ENCODE measurements at places on chromosomes 6 and 20. TPM values are rescaled to one million over a fixed set of nuclear protein-coding genes. Genes with fewer than 3 reads are reported as not detected.
A peak's percentile ranks its signal among the peaks of the same experiment; 100 is the strongest.

DNA sequence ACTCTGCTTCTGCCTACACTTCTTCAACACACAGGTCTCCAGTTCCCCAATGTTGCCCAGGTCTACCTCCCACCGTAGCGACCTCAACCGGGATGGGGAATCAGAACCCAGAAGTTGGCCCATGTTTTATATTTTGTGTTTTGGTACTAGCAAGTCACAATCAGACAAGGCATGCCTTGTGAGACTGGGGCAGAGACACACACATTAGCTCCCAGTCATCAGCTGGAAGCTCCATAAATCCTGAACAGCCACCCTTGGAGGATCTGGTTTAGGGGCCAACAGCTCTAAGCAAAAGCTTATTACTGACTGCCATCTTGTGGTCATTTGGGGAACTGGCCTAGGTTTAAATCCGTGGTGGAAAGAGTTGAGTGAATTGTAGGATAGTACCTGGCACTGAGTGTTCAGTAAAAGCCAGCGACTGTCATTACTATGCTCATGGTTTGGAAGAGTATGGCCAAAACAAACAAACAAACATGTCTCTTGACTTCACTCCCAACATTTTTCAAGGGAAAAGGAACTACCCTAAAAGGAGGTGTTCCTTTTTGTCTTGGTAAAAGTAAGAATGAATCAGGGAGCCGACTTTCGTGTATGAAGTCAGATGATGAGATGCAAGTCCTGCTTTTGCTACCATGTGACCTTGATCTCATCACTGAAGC is 40.5 kb downstream of the PIM1 start:
- DNase-seq = peak; percentile 74

DNA sequence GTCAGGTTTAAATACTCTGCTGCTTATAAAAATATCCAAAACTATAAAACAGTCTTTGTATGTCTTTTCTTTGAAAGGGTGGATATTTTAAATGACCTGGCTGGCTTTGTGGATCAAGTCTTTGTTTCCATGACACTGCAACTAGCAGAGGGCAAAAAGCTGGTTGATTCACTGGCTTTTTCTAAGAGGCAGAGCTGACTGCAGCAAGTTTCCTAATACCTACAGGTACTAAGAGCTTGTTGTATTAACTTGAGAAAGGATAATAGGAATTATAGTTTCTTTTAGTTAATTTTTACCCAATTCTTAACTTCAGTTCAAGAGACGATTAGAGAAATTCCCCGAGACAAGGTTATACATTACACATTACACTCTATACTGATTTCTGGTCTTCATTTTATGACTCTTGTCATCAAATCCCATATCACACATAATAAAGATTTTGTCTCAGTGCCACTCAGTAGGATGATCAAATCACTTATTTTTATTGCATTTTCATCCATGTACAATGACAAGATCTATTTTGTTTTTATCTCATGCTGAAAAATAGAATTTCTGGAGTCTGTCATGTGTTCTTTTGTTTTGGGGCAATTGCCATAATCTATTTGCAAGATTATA is 120.1 kb upstream of the RIMS1 start:
- DNase-seq = peak; percentile 53

- peak; percentile 65 for DNase-seq
These were observed 253.6 kb upstream of the RAB32 start for GRCh38 chr6:146289816-146290588.

DNA sequence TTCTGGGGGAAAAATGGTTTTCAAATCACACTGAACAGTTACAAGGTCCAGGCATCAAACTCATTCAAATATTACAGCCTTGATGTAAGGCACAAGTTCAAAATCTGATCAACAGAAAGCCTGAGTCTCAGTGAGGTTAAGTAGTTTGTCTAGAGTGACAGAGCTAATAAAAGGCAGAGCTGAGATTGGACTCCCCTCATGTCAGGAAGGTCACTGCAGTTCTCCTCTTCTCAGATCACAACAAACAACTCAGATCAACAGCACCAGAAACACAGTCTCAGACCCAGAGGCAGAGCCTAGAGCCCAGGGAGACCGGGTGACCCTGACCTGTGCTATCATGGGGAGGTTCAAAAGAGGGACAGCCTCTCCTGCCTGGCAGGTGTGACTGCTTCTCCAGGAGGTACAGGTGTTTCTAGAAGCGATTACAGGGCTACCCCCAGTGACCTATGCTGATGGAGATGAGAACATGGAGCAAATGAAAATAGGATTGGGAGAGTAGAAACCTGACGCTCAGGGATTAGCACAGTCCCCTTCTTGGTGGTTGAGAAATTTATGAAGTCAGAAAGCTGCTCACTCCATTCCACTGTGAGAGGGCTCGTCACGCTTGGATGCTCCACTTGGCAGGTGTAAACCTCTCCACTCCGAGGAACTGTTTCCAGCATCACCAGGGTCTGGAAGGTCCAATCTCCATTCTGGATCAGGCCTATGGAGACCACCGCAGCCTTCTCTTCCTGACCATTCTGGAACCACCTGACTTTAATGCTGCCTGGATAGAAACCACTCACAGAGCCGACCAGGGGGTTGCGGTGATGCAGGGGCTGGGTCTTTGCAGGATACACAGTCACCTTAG is 24.3 kb upstream of the HLA-DRB5 start:
- DNase-seq = no peak

DNA sequence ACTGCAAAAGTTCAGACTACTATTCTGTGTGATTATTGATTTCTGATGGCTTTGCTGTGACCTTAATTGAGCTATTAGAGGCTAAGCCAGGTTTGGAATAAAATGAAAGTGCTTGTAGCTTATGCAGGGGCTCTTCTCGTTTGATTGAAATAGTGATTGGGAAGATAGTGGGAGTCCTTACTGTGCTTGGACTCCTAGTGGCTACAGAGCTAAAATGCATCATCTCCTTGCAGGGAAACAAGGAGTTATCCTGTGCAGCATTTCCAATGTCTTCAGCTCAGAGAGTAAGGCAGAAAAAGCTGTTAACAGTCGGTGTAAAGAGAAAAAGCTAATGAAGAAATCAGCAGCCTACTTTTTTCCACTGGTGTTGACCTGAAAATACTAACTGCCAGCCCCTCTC is 173.5 kb downstream of the SLC35F1 start:
- DNase-seq = no peak

GRCh38 chr20:50320901-50321796 is 130.5 kb downstream of the CEBPB start:
- DNase-seq = peak; percentile 96

GRCh38 chr20:19047951-19048296 is 164.5 kb upstream of the SLC24A3 start:
- DNase-seq = no peak

DNA sequence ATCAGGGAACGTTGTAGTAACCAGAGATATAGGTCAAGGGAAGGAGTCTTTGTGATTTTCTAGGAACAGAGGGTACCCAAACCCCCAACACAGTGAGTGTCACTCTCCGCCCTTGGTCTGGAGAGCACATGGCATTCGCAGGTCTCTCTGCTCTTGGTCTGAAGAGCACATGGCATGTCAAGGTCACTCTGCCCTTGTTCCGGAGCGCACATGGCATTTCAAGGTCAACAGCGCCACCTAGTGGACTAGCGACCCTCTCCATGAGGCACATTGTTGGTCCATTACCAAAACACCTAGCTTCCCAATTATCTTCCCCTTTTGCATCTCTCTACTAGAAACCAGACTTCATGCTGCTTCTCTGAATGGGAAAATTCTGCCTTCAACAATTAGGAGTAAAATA is 260.0 kb downstream of the C6orf118 start:
- DNase-seq = no peak

DNA sequence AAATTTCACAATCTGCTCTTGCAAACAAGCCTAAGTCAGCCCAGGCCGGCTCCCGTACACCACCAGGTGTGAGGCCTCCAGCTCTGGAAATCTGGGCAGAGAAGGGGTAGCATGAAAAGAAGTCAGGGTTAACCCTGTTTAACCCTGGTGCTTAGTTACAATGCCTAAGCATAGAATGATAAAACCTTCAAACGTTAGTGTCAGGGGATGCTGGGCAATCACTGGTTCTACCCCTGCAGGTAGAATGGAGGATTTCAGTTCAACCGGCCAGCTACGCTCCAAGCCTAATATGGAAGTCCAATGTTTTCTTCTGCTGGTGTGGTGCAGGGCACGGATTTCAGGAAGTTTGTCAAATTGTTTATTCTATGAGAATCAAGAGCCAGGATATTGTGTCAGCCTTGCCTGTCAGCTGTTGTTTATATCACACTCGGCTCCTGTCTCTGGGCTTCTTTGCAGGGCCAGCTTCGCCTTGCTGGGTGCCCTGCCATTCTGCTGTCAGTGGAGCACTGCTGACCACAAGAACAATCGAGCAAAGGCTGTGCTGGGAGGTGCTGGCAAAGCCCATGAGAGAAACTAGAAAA is 20.2 kb upstream of the CD93 start:
- DNase-seq = no peak

DNA sequence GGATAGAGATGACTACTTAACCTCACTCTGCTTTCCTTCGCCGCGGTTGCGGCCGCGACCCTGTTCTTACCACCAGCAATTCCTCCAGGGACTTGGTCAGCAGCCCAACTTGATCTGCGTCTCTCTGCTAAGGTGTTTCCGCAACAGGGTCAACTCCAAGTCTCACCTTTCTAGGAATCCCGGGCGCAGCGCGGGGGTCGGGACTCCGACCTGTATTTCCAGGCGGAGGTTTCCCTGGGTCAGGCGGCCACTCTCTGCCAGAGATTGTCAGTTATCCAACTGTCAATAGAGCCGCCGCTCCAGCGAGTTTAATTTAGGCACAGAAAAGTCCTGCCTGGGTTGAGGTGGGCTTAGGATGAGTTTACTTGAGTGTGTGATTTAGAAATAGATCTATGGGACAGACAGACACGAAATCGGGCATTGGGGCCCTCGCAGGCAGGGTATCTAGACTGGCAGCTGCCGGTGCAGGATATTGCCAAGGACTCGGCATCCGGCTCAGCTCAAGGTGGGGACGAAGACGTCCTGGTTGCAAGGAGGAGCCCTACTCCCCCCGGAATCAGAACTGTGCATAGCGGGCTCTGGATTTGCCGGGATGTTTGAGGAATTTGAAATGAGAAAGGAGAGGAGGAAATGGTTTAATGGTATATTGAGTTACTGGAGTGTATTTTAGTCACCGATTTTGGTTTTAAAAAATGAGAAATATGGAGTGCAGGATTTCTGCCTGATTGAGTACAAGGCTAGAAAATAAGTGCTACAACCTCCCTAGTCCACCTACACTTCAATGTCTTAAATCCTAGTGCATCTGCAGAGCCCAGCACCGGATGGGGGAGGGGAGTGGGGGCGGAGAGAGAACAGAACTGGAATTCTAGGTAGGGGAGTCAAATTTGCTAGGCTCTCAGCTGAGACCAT is 23.7 kb downstream of the POM121L2 start:
- no peak for DNase-seq

GRCh38 chr20:47729472-47729871 is 55.8 kb downstream of the SULF2 start:
- DNase-seq = no peak

GRCh38 chr6:158489441-158489840 is 70.5 kb upstream of the TMEM181 start:
- no peak for DNase-seq

DNA sequence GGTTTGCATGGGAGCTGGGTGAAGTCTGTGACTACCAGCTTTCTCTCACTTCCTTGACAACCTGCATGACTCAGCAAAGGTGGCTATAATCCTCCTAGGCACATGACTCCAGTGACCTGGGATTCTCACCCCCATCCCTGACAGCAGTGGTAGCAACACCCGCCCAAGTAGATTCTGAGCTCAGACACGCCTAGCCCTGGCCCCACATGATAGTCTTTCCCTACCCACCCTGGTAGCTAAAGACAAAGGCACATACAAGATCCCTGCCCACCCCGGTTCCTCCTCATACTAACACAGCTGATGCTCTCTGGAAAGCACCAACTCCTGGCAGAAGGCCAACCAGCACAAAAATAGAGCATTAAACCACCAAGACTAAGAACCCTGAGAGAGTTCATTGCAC is 25.9 kb upstream of the CRISP1 start:
- DNase-seq = no peak

DNA sequence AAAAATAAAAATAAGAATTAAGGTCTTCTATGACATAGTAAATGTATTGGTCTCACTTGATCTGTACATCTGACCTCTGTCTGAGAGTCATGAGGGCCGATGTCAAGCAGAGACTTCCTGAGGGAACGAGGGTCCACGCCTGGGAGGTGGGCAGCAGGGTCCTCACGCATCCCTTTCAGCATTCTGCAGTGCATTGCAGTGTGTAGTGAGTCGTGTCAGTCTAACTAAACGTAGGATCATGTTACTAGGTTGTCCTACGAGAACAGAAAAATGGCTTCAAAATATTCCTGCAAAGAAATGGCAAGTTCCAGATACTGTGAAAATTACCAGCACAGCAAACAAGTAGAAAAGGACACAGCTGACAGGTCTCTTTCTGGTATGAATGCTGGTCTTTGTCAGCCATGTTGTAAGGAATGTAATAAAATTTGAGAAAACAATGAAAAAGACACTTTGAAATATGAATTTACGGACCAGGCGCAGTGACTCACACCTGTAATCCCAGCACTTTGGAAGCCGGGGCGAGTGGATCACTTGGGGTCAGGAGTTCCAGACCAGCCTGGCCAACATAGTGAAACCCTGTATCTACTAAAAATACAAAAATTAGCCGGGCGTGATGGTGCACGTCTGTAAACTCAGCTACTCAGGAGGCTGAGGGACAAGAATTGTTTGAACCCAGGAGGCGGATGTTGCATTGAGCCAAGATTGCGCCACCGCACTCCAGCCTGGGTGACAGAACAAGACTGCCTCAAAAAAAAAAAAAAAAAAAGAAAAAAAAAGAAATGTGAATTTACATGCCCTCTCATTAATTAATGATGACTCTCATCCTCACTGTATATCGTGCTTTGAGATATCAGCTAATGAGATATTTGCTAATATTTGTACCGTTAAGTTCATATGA is 2.4 kb upstream of the AHCY start:
- DNase-seq = no peak

DNA sequence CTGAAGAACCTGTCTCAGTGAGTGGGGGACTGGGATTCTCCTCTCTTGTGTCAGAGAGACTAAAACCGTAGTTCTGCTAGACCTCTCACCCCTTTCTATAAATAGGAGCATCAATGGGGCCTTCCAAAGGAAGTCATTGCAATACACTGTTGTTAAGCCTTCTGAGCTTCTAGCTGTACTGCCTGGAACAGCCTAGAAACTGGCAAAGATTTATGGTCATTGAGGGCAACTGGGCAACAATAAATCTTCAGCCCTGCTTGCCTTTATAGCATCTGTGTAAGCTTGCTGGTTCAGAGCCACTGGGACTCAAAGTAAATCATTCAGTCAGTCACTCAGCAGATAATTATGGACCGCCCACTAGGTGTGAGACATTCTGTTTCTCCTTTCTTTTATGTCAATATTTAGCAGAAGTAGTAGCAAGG is 53.2 kb downstream of the PPP1R14C start:
- DNase-seq = peak; percentile 80

- DNase-seq = no peak
These were observed 20.2 kb downstream of the COL11A2 start for GRCh38 chr6:33171880-33172687.

Gene ZNF184
- total RNA-seq = 7.6 TPM

Gene SLC52A3
- 1.9 TPM for total RNA-seq

Gene NRSN1
- 0.15 TPM for total RNA-seq

Gene PLAGL1
- 7.3 TPM for total RNA-seq

Gene BLOC1S5
- 41.3 TPM for total RNA-seq

Data from renal cortical epithelial cell (primary cell).